ENCODE measurements at places on chromosomes 2 and 18.
A peak's percentile ranks its signal among the peaks of the same experiment; 100 is the strongest.

GRCh38 chr2:7288484-7288883, 371.3 kb downstream of the RNF144A start:
- DNase-seq, result no peak

DNA sequence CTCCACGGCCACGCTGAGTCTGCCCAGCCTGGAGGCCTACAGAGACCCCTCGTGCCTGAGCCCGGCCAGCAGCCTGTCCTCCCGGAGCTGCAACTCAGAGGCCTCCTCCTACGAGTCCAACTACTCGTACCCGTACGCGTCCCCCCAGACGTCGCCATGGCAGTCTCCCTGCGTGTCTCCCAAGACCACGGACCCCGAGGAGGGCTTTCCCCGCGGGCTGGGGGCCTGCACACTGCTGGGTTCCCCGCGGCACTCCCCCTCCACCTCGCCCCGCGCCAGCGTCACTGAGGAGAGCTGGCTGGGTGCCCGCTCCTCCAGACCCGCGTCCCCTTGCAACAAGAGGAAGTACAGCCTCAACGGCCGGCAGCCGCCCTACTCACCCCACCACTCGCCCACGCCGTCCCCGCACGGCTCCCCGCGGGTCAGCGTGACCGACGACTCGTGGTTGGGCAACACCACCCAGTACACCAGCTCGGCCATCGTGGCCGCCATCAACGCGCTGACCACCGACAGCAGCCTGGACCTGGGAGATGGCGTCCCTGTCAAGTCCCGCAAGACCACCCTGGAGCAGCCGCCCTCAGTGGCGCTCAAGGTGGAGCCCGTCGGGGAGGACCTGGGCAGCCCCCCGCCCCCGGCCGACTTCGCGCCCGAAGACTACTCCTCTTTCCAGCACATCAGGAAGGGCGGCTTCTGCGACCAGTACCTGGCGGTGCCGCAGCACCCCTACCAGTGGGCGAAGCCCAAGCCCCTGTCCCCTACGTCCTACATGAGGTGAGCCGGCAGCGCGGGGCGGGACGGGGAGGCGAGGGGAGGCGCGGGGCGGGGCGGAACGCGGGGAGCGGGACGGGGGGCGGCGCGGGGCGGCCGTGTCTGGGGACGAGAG, 15.2 kb downstream of the NFATC1 start:
- no peak for DNase-seq

GRCh38 chr2:238703436-238703835, 144.4 kb upstream of the TWIST2 start:
- DNase-seq, result no peak

DNA sequence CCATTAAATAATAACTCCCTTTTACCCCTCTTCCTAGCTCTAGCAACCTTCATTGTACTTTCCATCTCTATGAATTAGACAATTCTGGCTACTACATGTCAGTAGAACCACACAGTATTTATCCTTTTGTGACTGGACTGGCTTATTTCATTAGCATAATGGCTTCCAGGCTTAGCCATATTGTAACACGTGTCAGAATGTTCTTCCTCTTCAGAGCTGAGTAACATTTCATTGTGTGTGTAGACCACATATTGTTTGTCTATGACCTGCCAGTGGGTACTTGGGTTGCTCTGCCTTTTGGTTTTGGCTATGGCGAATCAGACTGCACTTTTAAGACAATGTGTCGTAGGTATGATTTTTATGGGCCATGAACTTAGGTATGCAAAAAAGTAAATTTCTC, 20.9 kb downstream of the TSN start:
- DNase-seq, result no peak

GRCh38 chr2:208488686-208489564, 82.3 kb downstream of the PTH2R start:
- DNase-seq, result no peak

GRCh38 chr2:109174626-109175349, 45.8 kb downstream of the SH3RF3 start:
- DNase-seq, result no peak

GRCh38 chr2:171889333-171889732, 4.7 kb downstream of the SLC25A12 start:
- DNase-seq, result no peak

GRCh38 chr2:217656316-217656715, 346.5 kb downstream of the TNS1 start:
- DNase-seq, result no peak

DNA sequence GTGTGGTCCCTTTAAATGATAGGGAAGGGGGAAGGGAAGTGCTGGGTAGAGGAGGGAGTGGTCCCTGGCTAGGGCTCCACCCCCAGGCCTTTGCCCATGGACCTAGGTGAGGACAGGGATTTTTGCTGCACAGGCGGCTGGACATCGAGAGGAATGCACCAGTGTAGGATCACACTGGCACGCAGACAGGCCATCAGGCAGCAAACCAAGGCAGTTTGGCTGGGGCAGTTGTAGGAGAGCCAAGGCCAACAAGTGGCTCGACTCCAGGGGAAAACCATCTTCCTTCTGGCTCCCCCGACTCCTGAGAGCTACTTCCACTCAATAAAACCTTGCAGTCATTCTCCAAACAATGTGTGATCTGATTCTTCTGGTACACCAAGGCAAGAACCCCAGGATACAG, 402.0 kb upstream of the LRRTM1 start:
- no peak for DNase-seq

GRCh38 chr18:79515944-79516351, 120.2 kb downstream of the NFATC1 start:
- no peak for DNase-seq

DNA sequence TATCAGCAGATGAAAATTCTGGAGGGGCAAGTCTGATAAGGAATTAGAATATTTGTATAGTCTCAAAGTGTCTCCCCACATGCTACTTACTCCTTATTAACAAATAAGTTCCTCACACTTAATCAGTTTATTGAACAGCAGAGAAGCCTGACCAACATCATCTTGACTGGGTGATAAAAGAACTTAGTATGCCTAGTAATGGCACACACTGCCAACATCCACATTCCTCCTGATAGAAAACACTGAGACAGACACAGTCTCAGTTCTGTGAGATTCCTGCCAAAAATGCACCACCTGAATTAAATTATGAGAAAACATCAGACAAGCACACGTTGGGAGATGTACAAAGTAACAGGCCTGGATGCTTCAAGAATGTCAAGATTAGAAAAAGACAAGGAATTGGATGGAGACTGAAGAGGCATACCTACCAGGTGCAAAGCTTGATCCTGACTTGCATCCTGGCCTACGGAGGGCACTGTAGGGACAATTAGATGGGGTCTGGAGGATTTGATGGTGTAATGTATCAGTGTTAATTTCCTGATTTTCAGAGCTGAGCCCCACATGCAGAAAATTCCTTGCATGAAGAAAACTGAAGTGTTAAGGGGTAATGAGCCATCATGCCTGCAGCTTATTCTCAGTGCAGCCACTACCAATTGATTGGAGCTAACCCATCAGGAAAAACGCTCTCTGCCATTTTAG, 200.4 kb upstream of the SH3BP4 start:
- no peak for DNase-seq

- DNase-seq, result peak; percentile 50
Measured at GRCh38 chr2:241762933-241763369, 13.7 kb upstream of the GAL3ST2 start.

- DNase-seq, result no peak
Measured at GRCh38 chr2:15432642-15433256, 128.4 kb downstream of the NBAS start.

DNA sequence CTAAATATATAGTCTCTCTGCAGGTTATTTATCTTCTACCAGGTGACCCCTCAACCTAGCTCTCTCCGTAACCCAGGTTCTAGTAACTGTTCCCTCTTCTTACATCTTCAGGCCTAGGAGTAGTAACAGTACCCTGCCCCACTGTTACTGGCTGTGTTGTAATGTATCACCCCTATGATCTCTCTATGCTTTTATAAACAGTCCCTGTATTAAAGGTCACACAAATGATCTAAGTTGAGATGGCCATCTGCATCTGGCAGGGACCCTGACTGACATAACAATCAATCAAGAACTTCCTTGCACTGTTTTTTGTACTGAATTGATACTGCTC, 219.7 kb upstream of the STK17B start:
- DNase-seq, result no peak

- no peak for DNase-seq
Measured at GRCh38 chr2:198137733-198138132, 333.3 kb downstream of the PLCL1 start.

- DNase-seq, result no peak
Measured at GRCh38 chr2:239190921-239191885, 209.6 kb downstream of the HDAC4 start.

DNA sequence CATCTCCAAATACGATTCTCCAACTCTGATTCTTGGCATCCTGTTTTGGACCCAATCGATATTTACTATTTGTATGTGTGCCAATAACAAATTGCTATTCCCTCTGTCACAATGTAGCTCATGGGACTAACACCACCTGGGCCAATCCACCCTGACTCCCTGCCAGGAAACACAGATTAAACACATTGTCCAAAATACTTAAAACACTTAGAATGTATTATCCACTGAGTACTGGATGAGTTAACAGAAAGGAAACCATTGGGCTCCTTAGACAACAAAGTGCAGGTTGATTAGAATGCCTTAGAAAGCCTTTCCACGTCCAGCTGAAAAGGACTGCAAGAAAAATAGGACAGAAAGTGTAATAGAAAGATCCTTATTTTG, 79.4 kb upstream of the ARHGAP28 start:
- DNase-seq, result no peak

DNA sequence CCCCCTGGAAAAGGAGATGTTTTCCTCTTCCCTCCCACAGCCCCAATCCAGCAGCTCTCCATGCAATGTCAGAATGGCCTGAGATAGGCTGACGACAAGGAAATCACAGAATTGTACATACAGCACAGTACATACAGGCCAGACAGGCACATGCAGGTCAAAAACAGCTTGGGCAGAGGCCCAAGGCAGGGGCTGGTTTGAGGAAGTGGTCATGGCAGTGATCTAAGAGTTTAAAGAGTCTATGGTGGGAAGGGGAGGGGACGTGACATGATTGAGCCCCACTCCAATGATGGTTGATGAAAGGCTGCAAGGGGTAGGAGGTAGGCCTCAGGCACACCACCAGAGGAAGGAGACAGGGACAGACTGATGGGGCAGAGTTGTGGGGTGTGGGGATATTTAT, 4.3 kb downstream of the DCTN1 start:
- DNase-seq, result no peak

GRCh38 chr2:159759577-159759976, 38.4 kb downstream of the CD302 start:
- DNase-seq, result no peak

- no peak for DNase-seq
Measured at GRCh38 chr18:59705145-59705544, 7.9 kb upstream of the CCBE1 start.

DNA sequence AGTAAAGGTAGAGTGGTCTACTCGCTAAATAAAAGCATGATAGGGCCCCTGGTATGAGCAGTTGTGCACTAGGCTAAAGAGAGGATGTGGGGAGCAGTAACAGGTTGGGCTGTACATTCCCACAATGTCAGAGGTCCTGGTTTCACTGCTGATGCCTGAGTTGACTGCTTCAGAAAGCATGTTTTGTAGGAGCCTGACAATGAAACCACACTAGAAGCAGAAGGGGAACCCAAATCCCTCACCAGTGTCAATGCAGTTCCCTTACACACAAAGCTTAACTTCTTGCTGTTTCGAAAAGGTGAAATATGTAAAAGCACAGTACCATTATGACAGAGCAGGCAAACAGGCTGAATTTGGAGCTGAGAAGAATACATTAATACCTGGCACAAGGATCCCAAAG, 291.7 kb upstream of the KYNU start:
- no peak for DNase-seq

DNA sequence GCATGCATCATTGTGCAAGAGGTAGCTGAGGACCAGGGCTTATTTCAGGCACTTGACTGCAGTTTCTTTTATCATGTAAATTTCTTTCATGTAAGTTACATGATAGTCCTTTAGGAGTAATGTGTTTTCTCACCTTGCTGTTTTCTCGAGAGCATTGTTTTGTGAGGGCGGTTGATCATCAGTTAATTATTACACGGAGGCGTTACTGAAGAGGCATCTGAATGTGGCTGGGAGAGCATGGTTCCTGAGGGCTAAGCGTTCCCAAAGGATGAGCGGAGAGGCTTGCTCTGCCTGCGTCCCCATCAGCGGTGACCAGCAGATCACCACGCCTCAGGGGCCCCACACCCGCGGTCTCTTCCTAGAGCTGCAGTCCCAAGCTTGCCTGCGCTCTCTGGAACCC, 156.1 kb upstream of the NFATC1 start:
- no peak for DNase-seq

DNA sequence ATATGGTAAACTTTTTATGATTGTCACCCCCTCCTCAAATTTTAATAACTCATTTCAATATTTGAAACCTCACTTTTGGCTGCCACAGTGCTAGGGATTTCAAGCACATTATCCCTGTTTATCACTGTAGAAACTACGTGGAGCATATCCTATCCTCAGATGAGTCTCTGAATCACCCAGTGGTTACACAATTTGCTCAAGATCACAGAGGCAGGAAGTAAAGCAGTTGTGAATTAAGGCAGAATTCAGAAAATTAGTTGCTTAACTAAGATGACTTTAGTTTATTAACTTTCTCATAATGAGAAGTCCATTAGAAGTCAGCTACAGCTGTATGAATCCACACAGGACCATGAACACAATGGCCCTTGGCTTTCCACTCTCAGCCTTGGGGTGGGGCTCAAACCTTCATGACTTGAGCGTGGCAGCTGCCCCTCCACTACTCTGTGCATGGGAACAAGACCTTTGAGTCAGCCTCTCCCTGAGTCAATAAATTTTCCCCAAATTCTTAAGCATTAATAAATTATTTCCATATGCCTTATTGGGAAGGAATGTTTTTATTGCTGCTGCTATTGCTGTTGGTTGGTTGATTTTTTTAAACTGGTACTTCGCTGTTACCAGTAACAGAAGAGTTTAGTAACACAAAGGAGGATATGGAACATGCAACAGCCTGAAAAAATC, 369.0 kb downstream of the CBLN2 start:
- no peak for DNase-seq

DNA sequence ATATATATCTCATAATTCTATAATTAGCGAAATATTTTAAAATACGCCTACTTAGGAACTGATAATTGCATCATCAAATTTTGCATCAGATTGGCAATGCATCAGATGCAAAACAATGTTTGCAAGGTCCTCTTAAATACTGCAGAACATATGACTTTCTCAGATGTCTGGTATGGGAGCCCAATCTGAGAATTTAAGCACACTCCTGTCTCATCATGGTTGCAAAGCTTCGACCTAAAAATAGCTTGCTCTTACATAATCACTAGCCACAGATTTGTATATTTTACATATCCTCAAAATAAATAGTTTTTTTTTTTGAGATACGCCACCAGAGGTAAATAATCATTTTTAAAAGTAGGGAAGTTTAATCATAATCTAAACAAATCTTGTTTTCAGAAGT, 123.2 kb downstream of the CABYR start:
- no peak for DNase-seq

- DNase-seq, result no peak
Measured at GRCh38 chr18:10377956-10378355, 76.5 kb upstream of the APCDD1 start.

DNA sequence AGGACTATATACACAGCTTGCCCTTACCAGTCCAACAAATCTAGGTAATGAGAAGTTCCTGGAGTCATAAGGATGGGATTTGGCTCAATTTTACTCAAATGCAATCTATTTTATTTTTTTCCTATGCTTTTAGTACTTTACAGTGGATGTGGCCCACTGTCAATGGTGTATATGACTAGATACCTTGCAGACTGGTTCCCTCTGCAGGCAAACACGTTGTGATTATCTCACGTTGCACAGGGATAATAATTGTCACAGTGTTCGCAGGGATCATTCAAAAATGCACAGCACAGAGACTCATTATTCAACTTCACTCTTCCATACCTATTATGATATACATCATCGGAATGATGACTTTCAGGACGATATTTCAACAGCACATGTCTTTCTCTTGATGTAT, 359.7 kb downstream of the MBD2 start:
- DNase-seq, result no peak

Data from activated T-cell treated with anti-CD3 and anti-CD28 coated beads for 24 hours (primary cell).